ENCODE measurements at places on chromosomes 16 and 17.
A peak's percentile ranks its signal among the peaks of the same experiment; 100 is the strongest.

DNA sequence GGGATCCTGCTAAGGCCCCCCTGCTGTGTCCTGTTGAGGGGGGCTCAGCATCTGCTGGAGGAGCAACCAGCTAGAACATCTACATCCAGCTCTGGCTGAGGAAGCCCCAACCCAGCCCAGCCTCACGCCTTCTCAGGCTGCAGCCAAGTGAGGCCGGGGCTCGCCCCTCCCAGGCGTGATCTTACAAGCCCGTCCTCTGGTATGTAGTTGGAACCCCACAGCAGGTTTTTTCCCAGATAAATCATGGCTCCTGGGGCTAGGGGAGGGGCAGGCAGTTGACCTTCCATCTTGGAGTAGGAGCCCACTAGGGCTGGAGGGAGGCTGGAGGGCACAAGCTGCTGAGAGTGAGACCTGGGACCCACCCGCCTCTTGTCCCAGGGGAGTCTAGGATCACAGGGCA lies 4.7 kb downstream of the FAM83G start:
- DNase-seq: no peak

- DNase-seq: no peak
These were observed 87.1 kb downstream of the KCNJ12 start for GRCh38 chr17:21463204-21463661.

DNA sequence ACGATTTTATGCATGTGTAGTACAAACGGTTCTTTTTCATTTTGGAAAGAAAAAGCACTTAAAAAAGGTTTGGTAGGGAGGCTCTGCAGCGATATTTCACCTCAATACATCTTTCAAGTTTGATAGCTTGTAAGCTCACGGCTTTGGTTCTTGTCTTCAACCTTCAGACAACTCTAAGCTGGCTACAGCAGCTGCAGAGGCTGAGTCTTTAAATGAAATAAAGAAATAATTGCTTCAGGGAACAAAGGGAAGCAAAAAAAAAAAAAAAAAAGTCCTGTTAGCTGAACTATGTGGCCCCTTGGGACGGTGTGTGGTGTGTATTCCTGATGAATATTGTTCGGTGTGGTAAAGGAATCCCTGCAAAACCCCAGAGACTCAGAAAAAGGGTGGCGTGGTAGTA lies 265.1 kb downstream of the NTN1 start:
- DNase-seq: no peak

DNA sequence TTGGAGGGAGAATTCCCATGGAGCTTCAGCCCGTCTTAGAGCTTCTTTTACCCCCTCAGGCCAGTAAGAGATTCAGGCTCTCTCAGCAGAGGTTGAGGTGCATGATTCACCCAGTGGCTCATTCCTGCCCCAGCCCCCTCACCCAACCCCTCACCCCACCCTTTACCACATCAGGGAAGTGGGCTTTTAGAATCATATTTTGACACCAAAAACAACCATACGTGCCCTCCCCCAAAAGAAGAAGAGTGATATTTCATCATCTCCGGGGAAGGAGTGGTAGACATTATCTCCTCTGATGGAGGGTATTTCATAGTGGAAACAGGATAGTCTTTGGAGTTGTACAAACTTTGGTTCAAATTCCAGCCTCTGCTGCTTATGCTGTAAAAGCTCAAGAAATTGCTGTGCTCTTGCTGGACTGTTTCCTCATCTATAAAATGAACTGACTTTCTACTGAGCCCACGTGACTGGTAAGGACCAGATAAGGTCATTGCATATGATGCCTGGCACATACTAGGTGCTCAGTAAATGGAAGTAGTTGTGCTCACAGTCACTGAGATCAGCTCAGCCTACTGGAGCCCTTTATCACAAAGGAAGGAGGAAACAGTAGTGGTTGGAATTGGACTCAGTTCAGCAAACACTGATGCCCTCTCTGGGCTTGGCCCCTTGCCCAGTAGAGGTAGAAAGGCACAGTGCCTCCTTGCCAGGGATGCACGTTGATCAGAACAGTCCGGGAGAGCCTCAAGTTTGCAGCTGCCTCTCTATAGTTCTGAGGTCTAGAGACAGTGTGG lies 18.3 kb upstream of the CCL5 start:
- peak; percentile 32 for DNase-seq

DNA sequence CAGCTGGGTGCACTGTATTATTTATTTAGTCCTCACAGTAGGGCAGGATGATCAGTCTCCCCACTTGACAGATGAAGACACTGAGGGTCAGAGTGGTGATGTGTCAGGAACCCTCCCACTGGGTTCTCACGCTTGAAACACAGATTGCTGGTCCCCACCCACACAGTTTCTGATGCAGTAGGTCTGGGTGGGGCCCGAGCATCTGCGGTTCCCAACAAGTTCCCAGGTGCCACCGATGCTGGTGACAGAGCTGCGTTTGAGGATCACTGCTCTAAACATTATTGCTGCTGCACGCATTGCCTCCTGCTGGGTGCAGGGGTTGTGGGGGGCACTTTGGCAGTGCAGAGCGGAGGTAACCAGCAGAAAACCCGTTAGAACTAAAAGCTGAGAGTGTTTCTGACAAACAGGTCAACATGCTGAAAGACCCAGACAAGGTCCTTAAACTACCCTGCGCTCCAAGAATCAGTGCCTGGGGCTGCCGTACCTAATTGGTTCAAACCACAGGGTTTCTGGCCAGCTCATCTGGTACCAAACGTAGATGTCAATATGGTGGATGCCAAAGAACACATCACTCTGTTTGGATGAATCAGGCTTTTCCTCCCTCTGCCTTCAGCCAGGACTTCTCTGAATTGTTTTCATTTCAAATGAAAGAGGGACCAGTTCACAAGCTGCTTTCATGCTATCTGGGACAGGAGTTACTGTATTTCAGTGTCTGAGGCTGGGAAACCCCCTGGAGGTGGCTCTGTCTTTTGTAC lies 76.0 kb downstream of the ABCC1 start:
- peak; percentile 75 for DNase-seq

GRCh38 chr16:78762222-78762621 lies 662.8 kb downstream of the WWOX start:
- no peak for DNase-seq

GRCh38 chr16:75323933-75324332 lies 72.5 kb upstream of the BCAR1 start:
- DNase-seq: no peak

DNA sequence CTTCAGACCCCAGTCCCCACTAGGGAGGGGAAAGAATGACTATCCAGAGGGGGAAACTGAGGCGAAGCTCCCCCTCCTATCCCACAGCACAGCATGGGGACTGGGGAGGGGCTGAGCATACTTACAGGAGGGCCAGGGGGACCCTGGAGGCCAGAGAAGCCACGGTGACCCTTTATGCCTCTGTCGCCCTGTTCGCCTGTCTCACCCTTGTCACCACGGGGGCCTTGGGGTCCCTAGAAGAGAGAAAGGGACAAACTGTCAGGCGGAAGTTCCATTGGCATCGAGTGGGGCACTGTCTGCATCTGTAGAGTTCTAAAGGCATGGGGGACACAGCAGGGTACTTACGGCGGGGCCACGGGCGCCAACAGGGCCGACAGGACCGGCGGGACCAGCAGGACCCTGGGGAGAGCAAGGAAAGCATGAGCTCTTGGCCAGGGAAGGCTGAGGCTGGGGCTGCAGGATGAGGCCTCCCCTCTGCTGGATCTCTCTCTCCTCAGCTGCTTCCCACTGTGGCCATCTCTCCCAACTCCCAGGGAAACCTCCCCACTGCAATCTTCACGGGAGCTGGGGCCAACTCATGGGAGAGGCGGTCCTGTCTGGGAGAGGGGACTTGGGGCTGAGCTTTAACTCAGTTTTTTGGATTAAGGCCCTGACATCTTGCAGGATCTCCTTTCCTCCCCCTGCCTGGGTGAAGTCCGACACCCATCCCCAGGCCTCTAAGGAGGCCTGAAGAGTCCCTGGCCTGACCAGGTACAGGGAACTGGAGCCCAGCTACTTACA lies 13.5 kb downstream of the COL1A1 start:
- no peak for DNase-seq

GRCh38 chr17:81888988-81889595 lies 2.3 kb downstream of the ALYREF start:
- no peak for DNase-seq

- no peak for DNase-seq
These were observed 873 bp downstream of the NPLOC4 start for GRCh38 chr17:81635973-81636504.

DNA sequence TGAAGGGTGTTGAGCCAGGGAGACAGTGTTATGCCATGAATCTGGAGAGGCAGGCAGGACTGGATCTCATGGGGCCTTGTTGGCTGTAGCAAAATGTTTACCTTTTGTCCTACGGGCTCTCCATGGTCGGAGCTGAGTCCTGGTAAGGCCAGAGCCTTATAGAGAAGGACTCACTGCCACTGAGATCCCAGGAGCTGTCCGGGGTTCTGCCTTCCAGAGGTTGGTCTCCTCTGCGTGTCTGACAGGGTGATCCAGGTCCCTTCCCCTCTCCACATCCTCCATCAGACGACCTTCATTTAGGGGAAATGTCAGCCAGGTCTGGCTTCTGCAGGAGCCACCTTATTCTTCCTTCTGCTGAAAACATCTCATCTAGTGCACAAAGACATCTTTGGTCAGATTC lies 285.2 kb upstream of the N4BP1 start:
- DNase-seq: no peak

- no peak for DNase-seq
These were observed 4.0 kb upstream of the CDH11 start for GRCh38 chr16:65125871-65126270.

GRCh38 chr17:67994817-67995569 lies 1.3 kb downstream of the C17orf58 start:
- no peak for DNase-seq

DNA sequence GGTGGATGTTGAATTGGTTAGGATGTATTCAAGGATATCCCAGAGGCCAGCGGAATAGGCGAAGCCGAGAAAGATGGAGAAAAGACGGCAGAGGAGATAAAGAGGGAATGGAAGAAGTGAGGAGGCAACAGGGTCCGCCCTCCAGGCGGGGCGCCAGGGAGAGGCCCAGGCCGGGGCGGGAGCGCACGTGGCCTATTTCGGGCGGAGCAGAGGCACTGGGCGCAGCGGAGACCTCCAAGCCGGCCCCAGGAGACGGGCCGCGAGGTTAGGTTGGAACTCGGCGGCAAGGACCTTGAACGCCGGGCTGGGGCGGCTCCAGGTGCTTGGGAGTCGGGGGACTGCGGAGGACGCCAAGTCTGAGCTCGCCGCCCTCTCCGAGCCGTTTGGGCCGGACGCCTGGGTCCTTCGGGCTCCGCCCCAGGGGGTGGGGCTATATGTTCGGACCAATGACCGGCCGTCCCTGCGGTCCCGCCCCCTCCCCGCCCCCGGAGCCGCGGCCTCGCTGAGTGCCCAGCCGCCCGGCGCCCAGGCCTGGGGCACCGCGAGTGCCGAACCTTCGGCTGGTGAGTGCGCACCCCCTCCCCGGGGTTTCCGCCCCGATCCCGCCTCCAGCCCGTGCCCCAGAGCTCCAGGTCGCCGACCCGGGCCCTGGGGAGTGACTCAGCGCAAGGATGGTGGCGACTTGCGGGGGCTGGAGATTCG lies at the start of gene ZNF771:
TSS of gene ZNF771 (plus strand) at position 505 of the 702 bp plus-strand sequence. CDS start 448 bp downstream, outside the sequence.
- DNase-seq: peak; percentile 90
